ENCODE measurements at places on chromosomes 3 and 15.

- no peak for DNase-seq
These were observed 139.6 kb upstream of the CGNL1 start for GRCh38 chr15:57236561-57237300.

DNA sequence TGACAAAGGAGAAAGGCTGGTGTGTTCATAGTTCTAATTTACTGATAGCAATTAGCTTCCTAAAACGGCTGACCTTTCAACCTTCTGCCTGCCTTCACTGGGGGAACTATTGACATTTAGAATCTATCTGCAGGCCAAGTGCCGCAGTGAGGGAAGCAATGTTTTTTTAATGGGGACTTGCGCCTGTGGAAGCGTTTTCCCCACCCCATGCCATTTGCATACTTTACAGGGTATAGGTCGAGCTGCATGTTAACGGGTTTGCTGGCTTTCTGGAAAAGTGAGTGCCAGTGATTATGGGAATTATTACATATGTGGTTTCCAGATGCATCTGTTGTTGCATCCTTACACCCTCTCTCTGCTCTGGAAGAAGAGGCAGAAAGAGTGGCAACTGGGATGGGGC lies 180.1 kb downstream of the RAB11A start:
- no peak for DNase-seq

DNA sequence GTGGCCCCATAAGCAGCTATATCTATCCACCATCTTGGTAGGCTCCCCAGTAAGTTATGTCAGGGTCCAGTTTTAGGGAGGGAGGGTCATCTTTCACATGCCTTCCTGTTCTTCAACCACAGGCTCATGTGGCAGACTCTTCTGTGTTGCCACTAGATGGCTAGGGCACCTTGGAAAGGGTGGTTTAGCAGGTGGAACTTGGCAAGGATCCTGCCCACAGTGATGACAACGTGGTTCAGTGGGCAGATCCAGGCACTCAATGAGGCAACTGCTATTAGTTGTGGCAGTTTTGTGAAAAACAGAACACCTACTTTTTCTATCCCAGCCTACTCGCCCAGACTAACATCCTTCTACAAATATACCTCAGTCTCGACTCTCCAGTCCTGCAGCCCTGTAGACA lies 7.2 kb upstream of the RBP1 start:
- DNase-seq: no peak

GRCh38 chr3:15288331-15289035 lies 43.9 kb downstream of the SH3BP5 start:
- DNase-seq: no peak

- DNase-seq: no peak
These were observed 218.8 kb downstream of the ATP8B4 start for GRCh38 chr15:49900006-49900902.

GRCh38 chr15:48609486-48609885 lies 36.0 kb downstream of the FBN1 start:
- DNase-seq: no peak

DNA sequence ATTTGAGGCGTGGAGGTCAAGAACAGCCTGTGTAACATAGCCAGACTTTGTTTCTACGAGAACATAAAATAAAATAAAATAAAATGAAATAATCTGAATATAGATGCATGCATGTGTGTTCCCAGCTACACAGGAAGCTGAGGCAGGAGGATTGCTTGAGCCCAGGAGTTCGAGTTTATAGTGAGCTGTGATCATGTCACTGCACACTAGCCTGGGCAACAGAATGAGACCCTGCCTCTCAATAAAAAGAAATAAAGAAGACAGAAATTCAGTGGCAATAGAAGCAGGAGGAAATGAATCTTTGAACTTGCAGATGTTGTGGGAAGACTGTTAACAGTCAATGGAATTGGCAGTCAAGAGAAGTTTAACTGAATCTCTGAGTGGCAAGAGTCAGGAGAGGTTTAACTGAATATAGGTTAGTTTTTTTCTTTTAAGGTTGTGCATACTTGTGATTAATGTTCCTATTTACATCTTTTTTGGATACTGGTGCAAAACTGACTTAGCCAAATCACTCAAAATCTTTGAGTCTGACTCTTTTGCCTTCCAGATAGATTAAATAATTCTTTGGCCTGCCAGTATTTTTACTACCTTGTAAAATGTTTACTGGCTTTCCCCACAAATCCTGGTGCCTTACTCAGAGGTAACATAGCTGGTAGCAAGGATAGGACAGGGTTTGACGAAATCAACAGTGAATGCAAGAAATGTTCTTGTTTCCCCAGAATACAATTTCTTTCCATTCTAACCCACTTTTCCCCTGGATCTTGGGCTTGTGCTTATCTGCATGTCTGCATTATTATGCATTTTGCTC lies 361.4 kb downstream of the PDCD6IP start:
- DNase-seq: no peak

DNA sequence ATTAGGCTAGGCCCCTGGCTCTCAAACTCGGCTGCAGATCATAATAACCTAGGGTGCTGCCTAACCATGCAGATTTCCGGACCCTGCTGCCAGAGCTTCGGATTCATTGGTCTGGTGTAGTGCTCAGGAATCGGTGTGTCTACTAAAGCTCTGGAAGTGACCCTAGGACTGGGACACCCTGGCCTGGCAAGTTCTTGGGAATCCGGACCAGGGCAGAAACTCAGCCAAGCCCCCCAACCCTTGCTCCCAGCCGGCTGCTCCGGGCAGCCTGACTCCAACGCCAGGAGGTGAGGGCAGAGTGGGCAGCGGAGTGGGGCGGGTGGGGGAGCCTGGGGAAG lies 23.0 kb downstream of the IGDCC3 start:
- DNase-seq: no peak

DNA sequence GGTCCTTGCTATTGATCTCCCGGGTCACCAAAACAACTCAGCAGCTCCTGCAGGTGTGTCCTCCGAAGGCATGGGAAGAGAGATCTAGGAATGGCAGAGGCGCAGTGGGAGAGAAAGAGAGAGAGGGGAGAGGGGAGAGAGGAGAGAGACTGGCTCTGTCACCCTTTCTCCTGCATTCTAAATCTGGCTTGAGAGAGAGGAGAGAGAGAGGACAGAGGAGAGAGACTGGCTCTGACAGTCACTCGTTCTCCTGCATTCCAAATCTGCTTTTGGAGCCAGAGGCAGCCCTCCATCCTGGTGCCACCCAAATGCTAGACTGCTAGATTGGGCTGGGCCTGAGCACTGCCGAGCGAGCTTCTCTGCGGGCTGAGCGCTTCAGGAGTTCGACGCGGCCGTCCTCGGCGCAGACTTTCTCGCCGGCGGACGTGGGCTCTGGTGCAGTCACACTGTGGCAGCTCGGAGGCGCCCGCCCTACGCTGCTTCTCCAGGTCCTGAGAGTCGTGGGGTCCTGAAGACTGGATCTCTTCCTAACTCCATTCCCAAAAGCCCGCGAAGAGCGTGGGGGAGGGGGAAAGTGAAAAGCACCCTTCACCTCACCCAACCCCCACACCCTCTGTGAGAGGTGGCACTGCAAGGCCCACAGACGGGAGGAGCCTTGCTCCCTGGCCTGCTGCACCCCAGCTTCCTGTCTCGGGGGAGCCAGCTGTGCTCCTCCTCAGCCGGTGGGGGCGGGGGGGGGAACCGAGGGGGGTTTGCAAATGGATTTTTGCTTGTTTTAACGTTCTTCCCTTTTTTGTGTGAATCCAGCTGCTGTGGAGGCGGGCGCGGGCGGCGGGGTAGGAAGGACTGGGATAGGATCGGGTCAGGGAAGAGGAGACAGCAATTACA lies 222.3 kb downstream of the MEIS2 start:
- DNase-seq: no peak

DNA sequence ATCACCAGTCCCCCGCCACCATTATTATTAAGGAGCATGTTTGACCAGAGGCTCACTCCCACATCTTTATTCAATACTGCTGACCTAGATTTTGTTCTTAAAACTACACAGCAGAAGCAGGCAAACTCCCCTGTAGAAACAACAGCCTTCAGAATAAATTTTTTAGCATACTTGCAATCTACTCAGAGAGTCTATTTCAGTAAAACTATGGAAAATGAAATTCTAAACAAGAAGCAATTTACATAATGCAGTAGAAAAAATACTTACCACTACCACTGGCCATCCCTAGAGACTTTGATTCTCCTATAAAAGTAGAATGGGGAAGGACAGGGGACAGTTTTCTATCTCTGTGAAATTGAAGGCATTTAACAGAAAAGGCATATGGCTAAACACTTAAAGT lies 76.0 kb downstream of the MAP4 start:
- DNase-seq: no peak

GRCh38 chr3:184300378-184300720 lies 1.3 kb downstream of the PSMD2 start:
- peak; percentile 49 for DNase-seq

DNA sequence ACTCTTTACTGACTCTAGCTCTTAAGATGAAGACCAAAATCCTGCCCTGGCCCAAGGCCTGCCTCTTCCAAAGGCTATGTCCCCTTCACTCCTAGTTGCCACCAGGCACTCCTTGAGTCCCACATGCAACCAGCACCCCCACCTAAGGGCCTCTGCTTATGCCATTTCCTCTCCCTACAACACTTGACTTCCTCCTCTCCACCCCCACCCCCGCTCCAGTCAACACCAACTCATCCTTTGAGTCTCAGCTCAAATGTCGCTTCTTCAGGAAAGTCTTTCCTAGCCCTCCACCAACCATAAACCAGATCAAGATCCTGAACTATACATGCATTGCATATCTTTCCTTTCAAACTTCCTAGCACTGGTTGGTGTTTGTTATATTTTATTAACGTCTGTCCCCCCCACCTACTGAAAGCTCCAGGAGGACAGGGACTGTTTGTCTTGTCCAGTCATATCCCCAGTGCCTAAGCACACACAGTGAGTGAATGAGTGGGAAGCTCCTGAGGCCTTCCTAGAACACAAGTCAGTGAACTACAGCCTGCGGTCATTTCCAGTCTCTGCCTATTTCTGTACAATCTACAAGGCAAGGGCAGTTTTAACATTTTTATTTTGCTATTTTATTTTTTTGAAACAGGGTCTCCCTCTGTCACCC lies 7.3 kb downstream of the TBC1D2B start:
- DNase-seq: no peak

- no peak for DNase-seq
These were observed 336.6 kb upstream of the SLCO3A1 start for GRCh38 chr15:91516866-91517265.

GRCh38 chr3:135056733-135057310 lies 261.8 kb downstream of the EPHB1 start:
- DNase-seq: no peak

DNA sequence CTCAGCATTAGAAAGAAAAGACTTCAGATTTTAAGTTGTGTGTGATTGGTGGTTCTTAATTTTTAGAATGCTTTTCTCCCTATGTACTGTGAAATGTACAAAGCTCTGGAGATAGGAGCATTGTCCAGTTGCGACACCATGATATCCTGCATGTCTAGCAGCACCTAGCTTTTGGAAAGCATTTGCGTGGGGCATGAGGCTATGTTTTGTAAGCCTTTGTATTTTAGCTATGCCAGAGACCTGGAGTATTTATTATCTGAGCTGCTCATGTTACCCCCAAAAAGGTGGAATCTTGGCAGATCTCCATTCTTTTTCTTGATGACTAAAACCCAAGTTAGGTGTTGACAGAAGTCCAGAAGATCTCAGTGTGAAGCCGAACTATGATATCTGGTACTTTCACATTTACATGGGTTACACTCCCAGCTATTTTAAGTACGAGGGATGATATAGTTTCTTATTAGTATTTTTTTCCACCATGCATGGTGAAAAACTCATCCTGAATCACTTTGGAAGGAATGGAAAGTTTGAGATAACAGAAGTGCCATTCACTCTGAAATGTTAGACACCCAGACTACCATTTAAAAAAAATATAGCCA lies 126.7 kb upstream of the SAMMSON start:
- DNase-seq: no peak

DNA sequence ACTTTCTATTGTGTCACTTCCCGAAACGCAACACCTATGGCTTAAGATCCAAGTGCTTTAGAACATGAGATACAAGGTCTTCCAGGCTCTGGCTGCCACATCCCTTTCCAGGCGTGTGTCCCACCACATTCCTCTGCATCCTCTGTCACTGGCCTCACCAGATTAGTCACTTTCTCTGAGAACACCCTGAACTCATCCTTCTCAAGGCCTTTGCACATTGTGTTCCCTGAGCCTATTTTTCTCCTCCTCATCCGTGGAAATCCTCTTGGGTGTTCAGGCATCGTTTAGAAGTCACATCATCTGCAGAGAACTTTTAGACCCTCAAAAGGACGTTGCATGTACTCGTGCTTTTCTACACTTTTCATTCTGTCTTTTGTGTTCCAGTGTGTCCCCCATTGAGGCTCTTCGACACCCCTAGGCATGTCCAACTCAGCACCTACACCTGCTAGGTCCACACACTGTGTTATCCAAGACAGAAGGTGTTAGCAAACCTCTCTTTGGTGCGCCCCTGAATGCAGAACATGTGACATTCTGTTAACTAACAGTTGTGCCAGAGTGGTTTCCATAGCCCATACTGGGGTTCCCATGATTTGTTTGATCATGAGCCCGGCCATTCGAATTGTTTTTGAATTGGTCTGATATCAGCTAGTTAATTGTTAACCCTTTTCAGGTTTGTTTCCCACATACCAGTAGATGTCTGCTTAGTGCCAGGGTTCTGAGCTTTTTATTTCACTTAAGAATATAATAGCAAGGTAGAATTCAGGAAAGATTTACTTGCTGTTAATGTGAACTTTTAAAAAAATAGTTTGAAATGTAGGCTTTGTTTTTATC lies 67.2 kb downstream of the LPP start:
- DNase-seq: no peak

Data from H54 (cell line).